ENCODE measurements at places on chromosomes 1 and 21.

DNA sequence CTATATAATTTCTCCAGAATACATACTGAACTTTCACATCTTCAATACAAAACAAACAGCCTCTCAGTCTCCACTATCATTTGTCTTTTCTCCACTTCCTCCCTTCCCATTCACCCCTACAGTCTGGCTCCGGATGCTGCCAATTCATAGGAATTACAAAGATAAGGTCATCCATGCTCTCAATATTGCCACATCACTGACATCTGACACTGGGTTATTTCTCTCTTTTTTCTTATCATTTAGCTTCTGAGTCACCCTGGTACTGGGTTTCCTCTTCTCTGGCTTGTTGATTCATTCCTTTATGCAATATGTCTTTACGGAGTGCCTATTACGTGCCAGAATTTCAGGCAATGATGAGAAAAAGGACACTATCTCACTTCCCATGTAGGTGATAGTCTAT is 3.1 kb upstream of the SH3BP5L start:
- no peak for DNase-seq

GRCh38 chr1:2413495-2414296 is 1.3 kb upstream of the PEX10 start:
- no peak for DNase-seq

- no peak for DNase-seq
These were observed 1.6 kb downstream of the THEM5 start for GRCh38 chr1:151851886-151852285.

DNA sequence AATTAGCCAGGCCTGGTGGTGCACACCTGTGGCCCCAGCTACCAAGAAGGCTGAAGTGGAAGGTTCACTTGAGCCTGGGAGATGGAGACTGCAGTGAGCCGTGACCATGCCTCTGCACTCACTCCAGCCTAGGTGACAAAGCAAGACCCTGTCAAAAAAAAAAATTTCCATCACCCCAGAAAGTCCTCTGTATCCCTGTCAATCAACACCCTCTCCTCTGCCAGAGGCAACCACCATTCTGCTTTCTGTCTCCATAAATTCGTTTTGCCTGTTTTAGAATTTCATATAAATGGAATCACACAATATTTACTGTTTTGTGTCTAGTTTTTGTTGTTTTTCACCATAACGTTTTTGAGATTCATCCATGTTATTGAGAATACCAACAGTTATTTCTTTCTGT is 141.6 kb upstream of the SLC45A1 start:
- no peak for DNase-seq

DNA sequence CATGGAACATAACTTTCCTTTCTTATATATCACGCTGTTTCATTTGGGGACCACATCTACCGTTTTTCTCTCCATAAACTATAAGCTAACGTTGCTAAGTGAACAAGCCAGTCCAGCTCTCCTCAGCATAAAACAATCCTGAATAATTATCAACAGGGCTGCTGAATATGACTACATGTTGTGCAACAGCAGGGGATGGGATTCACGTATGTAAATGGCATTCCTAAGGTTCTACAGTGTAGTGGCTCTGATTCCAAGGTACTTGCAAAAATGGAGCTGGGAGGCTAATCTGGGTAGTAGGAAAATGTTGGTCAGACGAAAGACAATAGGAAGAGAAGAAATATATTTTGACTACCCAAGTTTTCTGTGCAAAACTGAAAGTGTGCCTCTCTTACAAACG is 262.8 kb downstream of the RWDD3 start:
- DNase-seq, result no peak
